ENCODE measurements at places on chromosomes 4 and X. TPM values are rescaled to one million over a fixed set of nuclear protein-coding genes. Genes with fewer than 3 reads are reported as not detected.

Gene IBSP
- not detected for polyA plus RNA-seq

Gene POU3F4
- not detected for polyA plus RNA-seq

Gene ABLIM2
- 1.3 TPM for polyA plus RNA-seq

Gene GRIA3
- polyA plus RNA-seq, result not detected

Gene ARSJ
- not detected for polyA plus RNA-seq

Gene NKX6-1
- polyA plus RNA-seq, result not detected

Gene ADAD1
- not detected for polyA plus RNA-seq

Gene WDR17
- polyA plus RNA-seq, result 1.3 TPM

Gene SLC6A14
- polyA plus RNA-seq, result not detected

Gene MAGEB17
- polyA plus RNA-seq, result 0.26 TPM

Gene SHOX
- polyA plus RNA-seq, result not detected

Gene ARHGAP6
- 0.97 TPM for polyA plus RNA-seq

Gene NSUN7
- 1.1 TPM for polyA plus RNA-seq

Gene S100G
- not detected for polyA plus RNA-seq
